Fibroblast of skin of back (primary cell): ENCODE measurements at places on chromosomes 2 and 18.

- no peak for DNase-seq
Observed at GRCh38 chr2:137050949-137051348, 285.6 kb downstream of the THSD7B start.

DNA sequence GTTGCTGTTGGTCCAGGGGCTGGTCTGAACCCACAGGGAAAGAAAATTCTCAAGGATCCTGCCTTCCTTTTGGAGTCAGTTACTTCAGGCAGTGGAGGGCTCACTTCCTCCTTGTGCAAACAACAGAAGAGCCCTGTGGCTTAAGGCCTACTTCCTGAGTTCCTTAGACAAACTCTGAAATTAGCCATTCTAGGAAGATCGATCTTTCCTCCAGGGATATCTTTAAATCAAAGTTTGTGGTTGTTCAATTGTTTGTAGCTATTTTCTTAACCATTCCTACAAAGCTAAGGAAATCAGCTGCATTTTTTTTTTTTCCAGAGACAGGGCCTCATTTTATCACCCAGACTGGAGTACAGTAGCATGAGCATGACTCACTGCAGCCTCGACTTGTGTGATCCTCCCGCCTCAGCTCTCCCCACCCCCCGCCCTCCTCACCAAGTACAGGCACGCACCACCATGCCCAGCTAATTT lies 156.0 kb downstream of the TANC1 start:
- peak; percentile 94 for DNase-seq

DNA sequence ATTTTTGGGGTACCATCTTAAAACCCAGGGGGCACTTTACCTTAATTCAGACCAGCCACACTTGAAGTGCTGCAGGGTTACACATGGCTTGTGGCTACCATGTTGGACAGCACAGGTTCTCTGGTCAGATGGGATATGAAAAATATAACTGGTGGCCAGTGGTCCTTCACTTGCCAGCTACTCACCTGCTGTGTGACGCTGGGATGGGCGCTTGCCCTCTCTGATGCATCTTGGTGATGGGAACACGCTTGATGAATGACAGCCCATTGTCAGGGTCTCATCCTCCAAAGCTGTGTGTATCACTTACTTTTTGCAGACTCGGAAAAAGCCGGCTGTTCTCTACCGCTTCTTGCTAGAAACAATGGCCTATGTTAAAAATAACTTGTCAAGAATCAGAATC lies 22.5 kb downstream of the HJURP start:
- DNase-seq, result no peak

GRCh38 chr2:174914853-174915760 lies 90.1 kb downstream of the CHN1 start:
- DNase-seq, result no peak

DNA sequence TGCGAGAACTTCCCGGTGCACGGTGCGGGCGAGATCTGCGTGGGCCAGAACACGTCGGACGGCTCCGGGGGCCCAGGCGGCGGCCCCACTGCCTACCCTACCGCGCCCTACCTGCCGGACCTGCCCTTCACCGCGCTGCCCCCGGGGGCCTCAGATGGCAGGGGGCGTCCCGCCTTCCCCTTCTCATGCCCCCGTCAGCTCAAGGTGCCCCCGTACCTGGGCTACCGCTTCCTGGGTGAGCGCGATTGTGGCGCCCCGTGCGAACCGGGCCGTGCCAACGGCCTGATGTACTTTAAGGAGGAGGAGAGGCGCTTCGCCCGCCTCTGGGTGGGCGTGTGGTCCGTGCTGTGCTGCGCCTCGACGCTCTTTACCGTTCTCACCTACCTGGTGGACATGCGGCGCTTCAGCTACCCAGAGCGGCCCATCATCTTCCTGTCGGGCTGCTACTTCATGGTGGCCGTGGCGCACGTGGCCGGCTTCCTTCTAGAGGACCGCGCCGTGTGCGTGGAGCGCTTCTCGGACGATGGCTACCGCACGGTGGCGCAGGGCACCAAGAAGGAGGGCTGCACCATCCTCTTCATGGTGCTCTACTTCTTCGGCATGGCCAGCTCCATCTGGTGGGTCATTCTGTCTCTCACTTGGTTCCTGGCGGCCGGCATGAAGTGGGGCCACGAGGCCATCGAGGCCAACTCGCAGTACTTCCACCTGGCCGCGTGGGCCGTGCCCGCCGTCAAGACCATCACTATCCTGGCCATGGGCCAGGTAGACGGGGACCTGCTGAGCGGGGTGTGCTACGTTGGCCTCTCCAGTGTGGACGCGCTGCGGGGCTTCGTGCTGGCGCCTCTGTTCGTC lies 1.7 kb downstream of the FZD7 start:
- DNase-seq, result peak; percentile 80
